Epithelial cell of proximal tubule (primary cell): ENCODE measurements at places on chromosomes 4 and X. TPM values are rescaled to one million over a fixed set of nuclear protein-coding genes. Genes with fewer than 3 reads are reported as not detected.

GRCh38 chr4:3013839-3014350 lies 50.5 kb downstream of the GRK4 start:
- no peak for DNase-seq

DNA sequence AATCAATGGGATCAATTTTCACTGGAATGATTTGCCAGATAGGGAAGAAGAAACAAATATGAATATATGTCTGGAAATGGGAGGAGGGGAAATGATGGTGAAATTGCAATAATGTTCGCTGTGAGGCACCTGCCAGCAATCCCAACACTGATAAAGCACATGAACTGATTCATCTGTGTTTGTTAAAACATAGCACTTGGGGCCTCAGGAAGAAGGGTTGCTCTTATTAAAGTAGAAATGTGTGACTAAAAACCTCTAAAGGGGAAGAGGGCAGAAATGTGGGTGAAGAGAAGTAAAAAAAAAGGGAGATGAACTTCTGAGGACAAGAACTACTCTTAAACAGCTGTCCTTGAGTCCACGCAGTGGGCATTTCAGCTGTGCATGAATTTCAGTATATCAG lies 101.4 kb downstream of the C4orf51 start:
- no peak for DNase-seq

GRCh38 chr4:48681856-48682255 lies 98.2 kb downstream of the FRYL start:
- no peak for DNase-seq

DNA sequence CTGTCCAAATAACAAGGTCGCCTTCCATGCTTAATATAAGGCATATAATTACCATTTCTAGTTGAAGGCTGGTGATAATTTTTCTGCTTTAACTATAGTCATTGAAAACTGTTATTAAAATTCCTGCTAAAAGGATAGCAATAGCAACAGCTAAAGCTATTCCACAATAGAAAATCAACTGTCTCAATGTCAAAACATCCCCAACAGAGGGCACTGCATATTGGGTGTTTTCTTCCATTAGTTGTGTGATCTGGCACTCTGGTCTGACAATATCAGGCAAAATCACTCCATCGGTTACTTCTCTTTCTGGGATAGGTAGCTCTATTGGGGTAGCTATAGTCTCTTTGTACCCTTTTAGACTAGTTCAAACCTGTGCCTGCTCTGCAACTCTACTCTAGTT lies 53.5 kb downstream of the TMPRSS11F start:
- DNase-seq, result no peak

GRCh38 chr4:69092190-69092589 lies 4.1 kb upstream of the UGT2B7 start:
- no peak for DNase-seq

Gene ANXA3
- total RNA-seq, result 354 and 367 TPM in 2 replicates
